ENCODE measurements at places on chromosomes 6 and 20.
A peak's percentile ranks its signal among the peaks of the same experiment; 100 is the strongest.

DNA sequence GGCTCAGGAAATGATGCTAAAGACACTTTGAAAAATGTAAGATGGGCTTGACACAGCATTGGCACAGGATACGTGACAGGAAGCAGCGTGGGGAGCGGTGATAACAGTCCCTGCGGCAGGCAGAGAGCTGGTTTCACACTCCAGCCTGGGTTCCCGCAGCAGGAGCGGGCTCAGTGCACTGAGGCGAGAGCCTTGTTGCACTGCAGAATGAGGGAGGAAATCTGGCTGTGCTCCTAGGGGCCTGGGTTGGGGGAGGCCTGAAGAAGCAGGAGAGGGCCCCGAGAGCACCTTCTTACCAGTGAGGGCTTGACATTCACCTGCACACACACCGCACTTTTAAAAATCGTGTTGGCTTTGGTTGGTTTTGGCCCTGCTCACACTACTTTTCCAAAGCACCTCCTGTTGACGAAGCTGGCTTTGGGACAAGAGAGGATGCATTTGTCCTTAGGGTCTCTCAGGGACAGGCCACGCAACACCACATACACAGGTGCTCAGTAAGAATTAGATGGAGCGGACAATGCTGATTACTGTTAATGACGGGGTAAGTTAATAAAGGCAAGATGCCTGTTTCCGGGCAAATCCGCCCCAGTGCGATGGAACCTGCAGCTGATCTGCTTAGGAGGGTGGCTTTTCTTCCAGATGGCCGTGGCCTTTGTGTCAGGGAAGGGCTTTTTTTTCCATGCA is 49.4 kb upstream of the ARMC2 start:
- DNase-seq = peak; percentile 47

DNA sequence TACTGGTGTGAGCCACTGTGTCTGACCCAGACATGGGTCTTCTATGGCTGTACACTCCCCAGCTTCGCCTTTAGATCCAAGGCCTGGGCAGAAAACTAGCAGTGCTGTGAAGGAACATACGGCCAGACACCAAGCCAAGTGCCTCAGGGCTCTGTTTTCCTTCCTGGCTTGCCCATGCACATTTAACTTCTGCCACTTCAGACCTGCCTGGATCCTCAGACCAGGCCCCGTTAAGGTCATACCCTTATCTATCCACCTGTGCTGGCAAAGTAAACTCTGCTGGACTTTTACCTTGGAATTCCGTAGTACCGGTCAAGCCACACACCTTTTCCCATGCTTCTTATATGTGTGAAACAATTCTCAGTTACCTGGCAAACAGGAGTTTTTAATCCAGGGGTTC is 644.8 kb downstream of the PTPRT start:
- DNase-seq = no peak

DNA sequence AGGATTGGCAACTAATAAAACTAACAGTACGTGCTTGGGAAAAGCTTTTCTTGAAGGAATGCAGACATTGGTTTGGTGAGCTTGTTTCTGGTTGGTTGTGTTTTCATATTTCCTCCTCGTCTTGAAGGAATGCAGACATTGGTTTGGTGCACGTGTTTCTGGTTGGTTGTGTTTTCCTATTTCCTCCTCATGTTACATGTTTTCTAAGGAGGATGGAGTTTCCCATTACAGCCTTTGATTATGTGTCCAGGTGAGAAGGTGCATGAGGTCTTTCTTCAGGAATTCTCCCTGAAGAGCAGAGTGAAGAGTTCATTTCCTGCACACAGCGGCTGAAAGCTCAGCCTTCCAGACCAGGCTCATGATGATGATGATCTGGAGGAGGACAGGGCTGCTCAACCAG is 190.6 kb downstream of the SMOC2 start:
- DNase-seq = no peak

GRCh38 chr6:142323377-142323776 is 21.6 kb downstream of the ADGRG6 start:
- DNase-seq = no peak

- DNase-seq = peak; percentile 90
Observed at GRCh38 chr6:125918681-125919566, 37.6 kb upstream of the HINT3 start.

- no peak for DNase-seq
Observed at GRCh38 chr20:821731-822065, 11.8 kb upstream of the FAM110A start.

DNA sequence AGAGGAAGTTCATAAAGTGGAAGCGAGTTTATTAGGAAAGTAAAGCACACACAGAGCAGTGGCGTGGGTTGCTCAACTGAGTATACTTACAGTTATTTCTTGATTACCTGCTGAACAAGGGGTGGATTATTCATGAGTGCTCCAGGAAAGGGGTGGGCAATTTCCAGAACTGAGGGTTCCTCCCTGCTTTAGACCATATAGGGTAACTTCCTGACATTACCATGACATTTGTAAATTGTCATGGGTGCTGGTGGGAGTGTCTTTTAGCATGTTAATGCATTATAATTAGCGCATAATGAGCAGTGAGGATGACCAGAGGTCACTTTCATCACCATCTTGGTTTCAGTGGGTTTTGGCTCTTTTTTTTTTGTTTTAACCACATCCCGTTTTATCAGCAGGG is 29.8 kb downstream of the PDYN start:
- peak; percentile 84 for DNase-seq

DNA sequence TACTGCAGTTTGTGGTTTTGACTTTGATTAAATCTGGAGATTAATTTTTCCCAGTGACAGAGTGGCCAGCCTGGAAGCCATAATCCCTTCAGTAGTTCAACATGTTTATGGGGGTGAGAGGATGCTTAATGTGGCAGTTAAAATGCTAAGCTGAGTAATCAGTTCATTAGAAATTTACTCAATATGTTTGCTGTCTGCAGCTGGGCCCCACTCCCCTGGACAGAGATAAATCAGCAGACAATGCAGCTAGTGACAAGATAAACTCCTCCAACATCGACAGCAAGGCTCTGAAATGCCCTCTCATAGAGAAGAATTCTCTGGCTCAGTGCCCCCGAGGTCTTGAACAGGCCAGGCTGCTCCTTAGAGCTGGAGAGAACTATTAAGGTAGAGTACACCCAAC is 101.9 kb downstream of the LRFN2 start:
- DNase-seq = no peak
